GM12878 (cell line): ENCODE measurements at places on chromosomes 7 and 10. TPM values are rescaled to one million over a fixed set of nuclear protein-coding genes. Genes with fewer than 3 reads are reported as not detected.

COBL gene
- total RNA-seq: 0.03 and 0.21 TPM in 2 replicates

PTF1A gene
- not detected in 2 replicates for total RNA-seq

C10orf53 gene
- total RNA-seq: not detected in 2 replicates

TUBAL3 gene
- not detected in 2 replicates for total RNA-seq

CDK14 gene
- total RNA-seq: 56.7 and 61.3 TPM in 2 replicates

LRRN3 gene
- 0.08 and 0.18 TPM in 2 replicates for total RNA-seq

GSTO2 gene
- total RNA-seq: 0.26 and 0.48 TPM in 2 replicates

GPNMB gene
- total RNA-seq: 4.2 and 5.9 TPM in 2 replicates

H2BK1 gene
- total RNA-seq: 0.54 TPM in 1 of 2 replicates, not detected in the other

CALHM3 gene
- total RNA-seq: 0.16 TPM in 1 of 2 replicates, not detected in the other

CD36 gene
- total RNA-seq: 113 and 117 TPM in 2 replicates

AEBP1 gene
- 0.16 and 0.23 TPM in 2 replicates for total RNA-seq

ZNF282 gene
- 28.4 and 30.9 TPM in 2 replicates for total RNA-seq

PLAC9 gene
- not detected in 2 replicates for total RNA-seq

OR6B1 gene
- not detected in 2 replicates for total RNA-seq

PDZD7 gene
- total RNA-seq: not detected in 2 replicates

IDI2 gene
- total RNA-seq: not detected in 2 replicates

ZNF239 gene
- total RNA-seq: 0.35 and 0.51 TPM in 2 replicates

WIPF3 gene
- 0.05 TPM in 1 of 2 replicates, not detected in the other for total RNA-seq

HOXA9 gene
- total RNA-seq: not detected in 2 replicates

HERC4 gene
- total RNA-seq: 33.1 and 33.8 TPM in 2 replicates

ZFAND2A gene
- total RNA-seq: 14.8 and 16.7 TPM in 2 replicates

GJC3 gene
- total RNA-seq: not detected in 2 replicates

CAMK2B gene
- 0.23 and 0.24 TPM in 2 replicates for total RNA-seq

UNC5B gene
- 0.08 and 0.11 TPM in 2 replicates for total RNA-seq

KRIT1 gene
- 23.1 and 23.5 TPM in 2 replicates for total RNA-seq

CCDC172 gene
- not detected in 2 replicates for total RNA-seq

UROS gene
- total RNA-seq: 62.5 and 67.0 TPM in 2 replicates
